ENCODE measurements at places on chromosomes 3 and 15.

DNA sequence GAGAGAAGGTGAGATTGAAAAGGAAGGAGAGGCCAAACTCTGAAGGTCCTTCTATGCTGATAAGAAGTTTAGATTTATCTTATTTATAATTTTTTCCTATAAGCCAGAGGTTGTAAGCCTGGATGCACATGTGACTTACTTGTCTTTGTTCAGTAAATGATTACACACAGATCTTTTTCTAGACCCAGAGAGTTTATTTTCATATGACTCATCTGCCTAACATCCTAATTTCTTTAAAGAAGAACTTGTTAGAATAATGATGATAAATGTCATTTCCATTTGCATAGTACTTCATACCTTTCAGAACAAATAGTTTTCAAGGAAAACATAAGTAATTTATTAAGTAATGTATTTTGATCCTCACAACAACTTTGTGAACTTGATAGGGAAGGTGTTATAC lies 434.8 kb upstream of the DPH6 start:
- no peak for DNase-seq

GRCh38 chr15:96330450-96331143 lies at the start of gene NR2F2:
Gene NR2F2 (plus strand): TSS chr15:96330700. CDS start chr15:96332106, 1,406 bp downstream.
- DNase-seq: peak; percentile 96

- peak; percentile 79 for DNase-seq
Measured at GRCh38 chr3:56468184-56469106, at the start of gene ERC2. Gene ERC2 (minus strand): TSS chr3:56468467.

DNA sequence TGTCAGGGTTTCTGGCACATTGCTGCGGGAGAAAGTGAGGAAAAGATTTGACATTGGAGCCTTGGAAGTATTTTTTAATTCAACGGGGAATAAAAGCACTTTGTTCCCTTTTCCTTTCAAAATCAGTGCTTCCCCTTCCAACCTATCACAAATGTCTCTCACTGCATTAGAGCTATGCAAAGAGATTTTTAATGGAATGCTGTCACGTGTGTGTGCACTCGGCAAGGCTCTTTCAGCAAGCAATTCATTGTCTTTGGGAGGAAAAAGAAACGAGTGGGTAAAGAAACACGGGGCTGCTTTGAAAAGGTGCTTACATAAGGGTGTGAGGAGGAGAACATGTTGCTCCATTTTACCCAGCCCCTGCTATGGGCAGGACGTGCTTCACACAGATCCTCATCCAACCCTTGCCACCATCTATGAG lies 490.4 kb upstream of the PROK2 start:
- DNase-seq: no peak

- no peak for DNase-seq
Measured at GRCh38 chr3:189488241-189488767, 142.9 kb upstream of the TP63 start.

- DNase-seq: no peak
Measured at GRCh38 chr15:60005352-60006202, 1.5 kb downstream of the FOXB1 start.

- DNase-seq: peak; percentile 15
Measured at GRCh38 chr3:100087198-100087597, 27.1 kb downstream of the FILIP1L start.

DNA sequence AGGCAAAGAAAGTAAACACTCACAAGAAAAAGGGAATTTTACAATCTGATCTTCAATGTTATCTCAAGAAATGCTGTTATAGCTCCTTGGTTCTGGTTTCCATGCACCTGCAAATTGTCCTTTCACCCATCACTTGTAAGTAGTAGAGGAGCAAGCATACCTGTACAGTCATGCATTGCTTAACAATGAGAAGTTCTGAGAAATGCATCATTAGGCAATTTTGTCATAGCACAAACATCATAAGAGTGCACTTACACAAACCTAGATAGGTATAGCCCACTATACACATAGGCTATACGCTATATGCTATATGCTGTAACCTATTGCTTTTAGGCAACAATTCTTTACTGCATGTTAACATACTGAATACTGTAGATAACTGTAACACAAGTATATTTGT lies 672.3 kb downstream of the FHIT start:
- DNase-seq: no peak

DNA sequence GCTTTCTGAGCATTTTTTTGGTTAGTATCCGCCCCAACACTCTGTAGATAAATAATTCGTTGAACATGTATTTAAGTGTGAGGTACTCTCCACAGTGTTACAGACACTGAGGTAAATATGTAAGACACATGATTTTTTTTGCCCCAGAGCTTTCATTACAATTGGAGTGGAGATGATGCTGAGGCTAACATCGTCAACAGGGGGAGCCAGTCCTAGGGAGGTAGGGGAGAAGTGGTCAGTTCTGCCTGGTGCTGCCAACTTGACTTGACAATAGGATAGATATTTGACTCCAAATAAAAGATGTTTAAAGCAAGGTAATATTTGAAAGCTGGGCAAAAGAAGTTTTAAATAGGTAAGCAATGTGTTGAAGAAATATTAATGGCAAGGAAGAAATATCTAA lies 295.7 kb downstream of the UNC13C start:
- DNase-seq: peak; percentile 30

GRCh38 chr3:12752809-12753208 lies 6.2 kb downstream of the TMEM40 start:
- DNase-seq: no peak

DNA sequence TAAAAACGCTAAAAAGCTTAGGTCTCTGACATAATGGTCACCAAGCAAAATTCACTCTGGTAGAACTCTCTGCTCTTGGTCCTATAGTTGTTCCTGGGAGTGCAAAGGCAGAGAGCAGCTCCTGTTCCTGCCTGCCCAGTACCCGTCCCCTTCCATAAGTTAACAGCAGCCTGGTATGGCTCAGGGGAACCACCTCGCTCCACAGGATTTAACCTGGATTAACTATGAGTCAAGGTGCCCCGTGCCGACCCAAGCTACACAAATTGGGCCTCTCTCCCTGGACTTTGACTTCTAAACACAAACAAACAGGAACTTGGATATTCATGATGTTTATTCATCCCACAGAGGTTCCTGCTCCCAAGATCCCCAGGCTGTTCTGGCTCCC lies 32.1 kb downstream of the SCAP start:
- no peak for DNase-seq

- no peak for DNase-seq
Measured at GRCh38 chr15:63896336-63897115, 62.8 kb upstream of the HERC1 start.

DNA sequence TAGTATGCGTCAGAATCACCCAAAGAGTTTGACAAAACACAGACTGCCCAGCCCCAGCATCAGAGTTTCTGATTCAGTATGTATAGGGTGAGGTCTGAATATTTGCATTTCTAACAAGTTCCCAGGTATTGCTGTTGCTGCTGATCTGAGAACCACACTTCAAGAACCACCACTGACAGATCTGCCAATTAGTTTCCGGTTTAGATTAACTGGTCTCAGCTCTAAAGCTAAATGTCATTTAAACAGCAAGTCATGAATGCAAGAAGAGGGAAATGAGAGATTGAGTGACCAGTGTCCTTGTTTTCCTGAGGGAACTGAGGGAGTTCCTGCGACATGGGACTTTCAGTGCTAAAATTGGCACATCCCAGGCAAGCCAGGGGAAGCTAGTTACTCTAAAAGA lies 305.0 kb downstream of the ZNF385D start:
- DNase-seq: no peak

DNA sequence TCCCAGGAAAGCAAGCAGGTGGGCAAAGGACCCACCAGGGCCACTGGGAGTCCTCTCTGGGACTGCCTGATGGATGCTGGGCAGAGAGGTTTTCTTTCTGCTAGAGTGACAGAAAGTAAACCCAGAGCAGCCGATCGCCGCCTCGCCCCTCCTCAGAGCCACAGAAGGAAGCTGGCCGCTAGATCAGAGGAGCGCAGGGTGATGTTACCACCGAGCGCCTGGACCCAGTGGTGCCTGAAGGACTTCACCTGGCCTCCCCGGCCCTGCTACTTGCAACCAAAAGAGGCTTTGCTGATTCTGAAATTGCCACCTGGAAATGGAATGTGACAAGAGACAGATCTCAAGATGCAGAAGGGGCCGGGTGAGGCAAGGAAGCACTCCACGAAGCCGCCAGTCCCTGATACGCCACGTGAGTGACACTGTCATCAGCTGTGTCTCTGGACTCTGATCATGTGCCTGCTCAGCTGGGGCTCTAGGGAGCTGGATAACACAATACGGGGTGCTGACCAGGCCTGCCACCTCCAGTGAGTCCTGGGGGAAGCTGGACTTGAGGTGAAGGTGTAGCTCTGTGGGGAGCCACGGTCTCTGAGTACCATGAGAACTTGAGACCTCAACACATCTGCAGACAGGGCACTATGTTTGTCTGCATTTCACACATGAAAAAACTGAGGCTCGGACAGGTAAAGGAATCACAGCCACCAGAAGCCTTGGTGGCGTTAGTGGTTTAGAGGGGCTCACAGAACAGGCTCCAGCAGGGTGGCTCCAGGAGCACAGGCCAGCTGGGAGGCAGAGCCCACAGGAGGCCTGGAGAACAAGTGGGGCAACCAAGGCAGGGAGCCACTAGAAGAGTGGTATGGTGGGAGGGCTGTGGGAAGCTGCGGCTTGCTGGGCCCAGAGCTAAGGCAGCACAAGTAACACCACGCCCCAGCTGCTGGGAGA lies 137.9 kb upstream of the PRR20G start:
- DNase-seq: no peak

DNA sequence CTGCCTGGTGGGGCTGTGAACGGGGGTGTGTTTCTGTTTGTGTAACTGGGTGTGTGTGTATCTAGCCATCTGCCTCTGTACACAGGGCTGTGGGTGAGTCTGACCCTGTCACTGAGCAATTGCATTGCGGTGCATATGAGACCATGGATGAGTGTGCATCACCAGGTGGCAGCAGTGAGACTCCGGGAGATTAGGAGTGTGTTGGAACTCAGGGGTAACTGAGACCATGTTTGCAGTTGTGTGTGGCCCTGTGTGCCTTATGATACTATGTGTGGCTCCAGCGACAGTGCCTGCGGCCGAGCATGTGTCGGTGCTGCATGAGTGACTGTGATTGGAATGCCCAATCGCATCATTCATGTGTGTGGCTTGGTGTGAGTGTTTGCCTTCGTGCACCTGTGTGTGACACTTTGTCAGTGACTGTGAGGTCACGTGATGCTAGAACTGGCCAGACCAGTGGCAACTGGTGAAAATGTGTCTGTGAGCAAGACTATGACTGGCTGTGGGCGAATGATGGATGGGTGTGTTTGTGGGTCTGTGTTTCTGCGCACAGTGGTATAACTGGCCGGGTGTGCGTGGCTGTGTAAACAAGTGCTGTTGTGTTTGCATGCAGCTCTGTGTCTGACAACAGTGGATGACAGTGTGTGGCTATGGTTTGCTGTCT lies 14.0 kb downstream of the VILL start:
- peak; percentile 57 for DNase-seq

- DNase-seq: no peak
Measured at GRCh38 chr3:10519236-10519635, 13.8 kb upstream of the ATP2B2 start.

GRCh38 chr3:53144862-53145712 lies 14.9 kb upstream of the RFT1 start:
- no peak for DNase-seq

DNA sequence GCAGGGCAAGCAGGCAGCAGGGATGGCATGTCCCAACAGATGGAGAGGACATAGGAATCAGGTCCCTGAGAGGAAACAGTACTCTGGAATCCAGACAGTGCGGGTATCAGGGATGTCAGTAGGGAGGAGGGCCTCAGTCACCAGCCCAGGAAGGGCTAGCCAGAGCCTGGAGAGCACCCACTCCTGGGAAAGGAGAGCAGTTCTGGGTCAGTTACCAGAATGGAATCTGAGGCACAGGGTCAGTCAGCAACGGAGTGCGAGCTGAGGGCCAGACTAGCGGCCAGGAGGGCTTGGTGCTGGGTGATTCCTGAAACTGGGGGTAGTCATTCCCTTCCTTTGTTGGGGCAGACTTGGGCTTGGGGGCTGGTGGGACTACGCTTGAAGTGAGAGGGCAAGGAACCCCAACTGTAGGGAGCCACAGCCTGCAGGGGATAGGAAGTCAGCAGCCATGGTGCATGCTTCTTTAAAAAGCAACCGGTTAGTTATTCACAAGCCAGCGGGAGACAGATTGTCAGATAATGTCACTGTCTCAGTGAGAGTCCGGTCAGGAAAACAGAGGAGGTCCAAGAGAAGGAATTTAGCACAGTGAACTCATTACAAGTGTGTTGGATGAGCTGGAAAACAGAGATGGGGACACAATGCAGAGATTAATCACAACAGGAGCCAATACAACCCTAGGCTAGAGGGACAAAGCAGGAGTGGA lies 27.9 kb downstream of the PLA1A start:
- no peak for DNase-seq

GRCh38 chr3:151351648-151352047 lies 22.3 kb upstream of the P2RY13 start:
- DNase-seq: no peak

- no peak for DNase-seq
Measured at GRCh38 chr3:112364291-112364690, 31.3 kb downstream of the CD200 start.

DNA sequence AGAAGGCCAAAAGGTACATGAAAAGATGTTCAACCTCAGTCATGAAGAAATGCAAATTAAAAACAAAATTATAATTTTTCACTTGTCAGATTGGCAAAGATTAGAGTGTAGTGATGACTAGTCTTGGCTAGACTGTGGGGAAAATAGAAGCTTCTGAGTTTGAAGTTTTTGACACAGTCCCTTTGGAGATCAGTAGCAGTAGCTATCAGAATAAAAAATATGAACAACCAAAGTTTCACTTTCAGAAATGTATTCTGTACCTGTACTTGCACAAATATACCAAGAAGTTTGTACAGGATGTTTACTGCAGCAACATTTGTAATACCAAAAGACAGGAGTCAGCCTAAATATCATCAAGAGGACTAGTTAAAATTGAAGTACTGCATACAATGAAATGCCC lies 14.1 kb downstream of the ATP2C1 start:
- no peak for DNase-seq

DNA sequence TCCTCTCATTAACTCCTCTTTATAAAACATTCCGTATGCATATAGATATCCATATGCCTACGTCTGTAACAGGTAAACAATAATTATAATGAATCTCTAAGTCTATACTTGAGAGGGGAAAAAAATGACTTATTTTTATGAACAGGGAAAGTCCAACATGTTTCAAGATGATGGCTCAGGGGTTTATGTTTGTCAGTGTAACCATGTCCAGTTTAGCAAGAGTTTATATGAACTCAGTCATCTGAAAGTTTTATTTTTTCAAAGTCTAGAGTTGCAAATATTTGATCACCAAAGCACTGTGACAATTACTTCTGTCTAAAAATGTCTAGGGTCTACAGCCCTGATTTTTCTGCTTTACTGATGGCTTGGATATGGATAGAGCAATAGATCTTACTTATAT lies 559.4 kb upstream of the KCNMB2 start:
- DNase-seq: no peak

- no peak for DNase-seq
Measured at GRCh38 chr15:65171428-65171827, 13.7 kb downstream of the CLPX start.

DNA sequence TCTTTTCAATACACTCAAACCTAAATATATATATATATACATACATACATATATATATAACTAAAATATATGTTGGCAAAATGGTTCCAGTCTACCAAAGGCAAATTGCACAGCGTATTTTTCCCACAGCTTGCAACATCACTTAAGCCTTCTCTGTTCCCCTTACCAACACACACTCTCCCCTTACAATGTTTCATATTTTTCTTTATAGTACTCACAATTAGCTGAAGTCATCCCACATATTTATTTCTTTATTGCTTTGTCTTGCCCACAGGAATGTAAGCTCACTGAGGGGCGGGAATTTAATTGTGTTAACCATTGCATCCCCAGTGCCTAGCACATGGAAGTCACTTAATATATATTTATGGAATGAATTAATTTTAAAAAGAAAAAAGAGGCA lies 288.3 kb downstream of the ULK4 start:
- no peak for DNase-seq

GRCh38 chr15:25931851-25932250 lies 68.7 kb upstream of the ATP10A start:
- no peak for DNase-seq

Data from ACHN (cell line).